ENCODE measurements at places on chromosomes 2 and 18.

DNA sequence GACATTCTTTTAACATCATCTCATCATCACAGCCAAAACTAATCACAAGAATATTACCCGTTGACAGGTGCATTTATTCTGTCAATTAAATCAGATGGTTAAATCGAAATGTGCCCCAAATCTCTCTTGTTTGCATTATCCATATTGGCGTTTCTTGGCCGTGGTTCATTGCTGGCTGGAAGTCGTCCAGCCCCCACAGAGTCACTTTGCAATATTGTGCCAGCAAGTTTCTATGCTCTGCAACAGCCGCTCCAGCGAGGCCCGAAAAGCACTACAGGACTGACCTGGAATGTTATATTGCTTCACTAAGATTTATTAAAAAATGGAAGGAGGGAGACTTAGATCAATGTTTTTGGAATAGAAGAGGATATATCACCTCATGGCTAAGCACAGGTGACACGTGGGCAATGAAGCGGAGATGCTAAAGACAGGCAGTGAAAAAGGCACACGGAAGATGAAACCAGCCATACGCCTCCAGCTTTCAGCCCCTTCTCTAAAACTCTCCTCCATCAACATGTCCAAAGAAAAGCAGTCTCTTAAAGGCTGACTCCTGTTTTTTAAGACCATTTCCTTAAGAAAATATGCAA, 176.8 kb upstream of the VRK2 start:
- DNase-seq: no peak

- no peak for DNase-seq
Observed at GRCh38 chr2:40173276-40173675, 278.6 kb downstream of the SLC8A1 start.

GRCh38 chr18:30175621-30176225, 866.8 kb downstream of the DSC3 start:
- no peak for DNase-seq

- peak; percentile 87 for DNase-seq
Observed at GRCh38 chr2:25041307-25041927, 459 bp upstream of the EFR3B start.

DNA sequence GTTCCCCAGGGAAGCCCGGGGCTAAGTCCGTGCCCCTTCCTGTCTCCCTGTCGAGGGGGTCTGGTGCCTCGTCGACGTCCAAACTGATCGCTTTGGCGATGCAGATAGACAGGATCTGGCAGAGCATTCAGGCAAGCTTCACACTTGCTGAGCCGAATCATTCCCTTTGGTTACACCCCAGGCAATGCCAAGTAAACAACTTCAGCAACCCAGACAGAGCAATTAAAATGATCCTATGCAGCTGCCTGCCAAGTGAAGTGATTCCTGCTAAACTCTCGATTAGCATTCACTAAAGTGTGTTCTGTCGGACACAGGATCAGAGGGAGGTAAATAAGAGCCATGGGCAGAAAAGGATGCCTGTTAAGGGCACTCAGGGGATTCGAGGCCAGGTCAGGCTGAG, 108.2 kb upstream of the RAB12 start:
- no peak for DNase-seq

DNA sequence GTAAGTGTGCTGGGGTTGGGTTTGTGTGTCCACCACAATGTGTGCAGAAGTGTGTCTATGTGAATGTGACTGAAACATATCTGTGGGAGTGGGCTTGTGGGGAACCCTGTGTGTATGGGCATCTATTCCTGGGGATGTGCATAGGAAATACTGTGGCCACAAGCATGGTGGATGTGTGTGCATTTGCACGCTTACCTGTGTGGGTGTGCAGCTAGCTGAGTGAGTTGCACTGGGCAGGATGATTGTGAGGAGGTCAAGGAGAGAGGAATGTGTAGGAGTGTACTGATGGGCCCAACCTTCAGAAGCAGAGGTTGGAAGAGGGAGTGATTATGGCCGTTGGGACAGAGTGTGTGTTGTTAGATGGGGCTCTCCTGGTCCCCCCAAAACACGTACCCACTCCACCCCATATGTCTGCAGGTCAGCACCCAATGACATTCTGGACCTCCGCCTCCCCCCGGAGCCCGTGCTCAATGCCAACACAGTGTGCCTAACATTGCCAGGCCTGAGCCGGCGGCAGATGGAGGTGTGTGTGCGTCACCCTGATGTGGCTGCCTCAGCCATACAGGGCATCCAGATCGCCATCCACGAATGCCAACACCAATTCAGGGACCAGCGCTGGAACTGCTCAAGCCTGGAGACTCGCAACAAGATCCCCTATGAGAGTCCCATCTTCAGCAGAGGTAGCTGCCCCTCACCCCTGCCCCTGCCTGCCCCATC, 1.2 kb downstream of the WNT10A start:
- DNase-seq: no peak

- DNase-seq: no peak
Observed at GRCh38 chr2:120452945-120453634, 107.2 kb downstream of the INHBB start.

Data from ACHN (cell line).